ENCODE measurements at places on chromosomes 2 and 18.
A peak's percentile ranks its signal among the peaks of the same experiment; 100 is the strongest.

DNA sequence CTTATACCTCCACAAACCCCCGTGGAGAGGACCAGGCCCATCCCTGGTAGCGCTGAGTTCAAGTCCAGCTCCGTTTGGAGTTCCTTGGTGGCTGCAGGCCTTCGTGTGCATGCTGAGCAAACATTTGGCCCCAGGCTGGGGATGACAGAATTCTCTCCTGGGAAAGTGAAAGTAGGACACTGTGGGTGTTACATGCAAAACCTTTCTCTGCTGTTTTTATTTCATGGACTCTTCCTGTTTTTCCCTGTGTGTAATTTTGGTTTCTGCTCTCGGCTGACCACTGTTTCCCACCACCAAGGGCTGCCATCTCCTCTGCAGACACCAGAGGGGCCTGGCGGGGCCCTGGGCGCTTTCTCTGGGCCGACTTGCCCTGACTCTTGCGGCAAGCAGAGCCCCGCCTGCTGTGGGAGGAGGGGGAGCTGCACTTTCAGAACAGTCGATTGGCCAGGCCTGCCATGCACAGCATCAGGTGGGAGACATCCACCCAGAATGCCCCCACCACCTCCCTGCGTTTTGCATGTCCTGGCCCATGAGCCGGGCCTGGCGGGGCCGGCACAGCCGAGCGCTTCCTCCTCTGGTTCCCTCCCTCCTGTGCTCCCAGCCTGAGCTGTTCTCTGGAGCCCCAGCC is 102.4 kb downstream of the CABLES1 start:
- DNase-seq, result peak; percentile 78

DNA sequence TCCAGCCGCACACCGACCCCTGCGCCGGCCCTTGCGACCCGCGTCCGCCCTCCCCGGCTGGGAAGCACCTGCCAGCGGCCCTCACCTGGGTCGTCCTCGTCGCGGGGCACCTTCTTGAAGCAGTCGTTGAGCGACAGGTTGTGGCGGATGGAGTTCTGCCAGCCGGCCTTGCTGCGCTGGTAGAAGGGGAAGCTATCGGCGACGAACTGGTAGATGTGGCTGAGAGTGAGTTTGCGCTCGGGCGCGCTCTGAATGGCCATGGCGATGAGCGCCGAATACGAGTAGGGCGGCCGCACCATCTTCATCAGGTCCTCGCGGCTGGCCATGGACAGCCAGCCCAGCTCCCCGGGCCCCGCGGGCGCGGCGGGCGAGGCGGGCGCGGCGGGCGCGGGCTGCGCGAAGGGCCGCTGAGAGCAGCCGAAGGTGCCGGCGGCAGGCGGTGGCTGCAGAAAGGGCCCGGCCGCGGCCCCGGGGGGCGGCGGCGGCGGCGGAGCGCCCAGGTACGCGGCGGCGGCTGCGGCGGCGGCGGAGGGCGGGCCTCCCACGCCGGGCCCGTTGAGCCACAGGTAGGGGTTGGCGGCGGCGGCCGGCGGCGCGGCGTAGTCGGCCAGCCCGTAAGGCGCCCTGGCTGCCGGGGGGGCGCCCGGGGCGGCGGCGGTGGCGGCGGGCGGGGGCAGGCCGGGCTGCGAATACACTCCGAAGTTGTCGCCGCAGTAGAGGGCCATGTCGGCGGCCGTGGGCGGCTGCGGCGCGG is 505 bp downstream of the FOXI3 start:
- peak; percentile 50 for DNase-seq

- DNase-seq, result no peak
These were observed 2.7 kb downstream of the CHPF start for GRCh38 chr2:219540784-219541504.

GRCh38 chr2:180905002-180905401 is 75.4 kb upstream of the UBE2E3 start:
- DNase-seq, result peak; percentile 3

GRCh38 chr18:63161761-63162195 is 157.8 kb downstream of the BCL2 start:
- DNase-seq, result peak; percentile 83

DNA sequence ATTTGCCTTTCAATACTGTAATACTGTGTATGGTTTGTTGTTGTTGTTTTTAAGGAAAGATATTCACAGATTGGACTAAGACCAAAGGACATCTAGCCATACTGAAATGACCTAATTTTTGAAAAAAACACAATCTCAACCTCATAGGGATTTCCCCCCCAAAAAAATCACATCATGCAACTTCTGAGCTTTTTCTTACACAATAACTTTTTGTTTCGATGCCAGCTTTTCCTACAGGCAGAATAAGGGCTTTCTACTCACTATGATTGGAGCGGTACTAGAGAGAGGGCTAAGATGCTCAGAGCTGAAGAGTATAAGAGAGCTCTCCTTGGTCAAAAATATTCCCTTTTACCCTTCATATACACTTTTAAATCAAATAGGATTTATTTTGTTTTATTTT is 32.4 kb upstream of the SLC3A1 start:
- DNase-seq, result no peak

DNA sequence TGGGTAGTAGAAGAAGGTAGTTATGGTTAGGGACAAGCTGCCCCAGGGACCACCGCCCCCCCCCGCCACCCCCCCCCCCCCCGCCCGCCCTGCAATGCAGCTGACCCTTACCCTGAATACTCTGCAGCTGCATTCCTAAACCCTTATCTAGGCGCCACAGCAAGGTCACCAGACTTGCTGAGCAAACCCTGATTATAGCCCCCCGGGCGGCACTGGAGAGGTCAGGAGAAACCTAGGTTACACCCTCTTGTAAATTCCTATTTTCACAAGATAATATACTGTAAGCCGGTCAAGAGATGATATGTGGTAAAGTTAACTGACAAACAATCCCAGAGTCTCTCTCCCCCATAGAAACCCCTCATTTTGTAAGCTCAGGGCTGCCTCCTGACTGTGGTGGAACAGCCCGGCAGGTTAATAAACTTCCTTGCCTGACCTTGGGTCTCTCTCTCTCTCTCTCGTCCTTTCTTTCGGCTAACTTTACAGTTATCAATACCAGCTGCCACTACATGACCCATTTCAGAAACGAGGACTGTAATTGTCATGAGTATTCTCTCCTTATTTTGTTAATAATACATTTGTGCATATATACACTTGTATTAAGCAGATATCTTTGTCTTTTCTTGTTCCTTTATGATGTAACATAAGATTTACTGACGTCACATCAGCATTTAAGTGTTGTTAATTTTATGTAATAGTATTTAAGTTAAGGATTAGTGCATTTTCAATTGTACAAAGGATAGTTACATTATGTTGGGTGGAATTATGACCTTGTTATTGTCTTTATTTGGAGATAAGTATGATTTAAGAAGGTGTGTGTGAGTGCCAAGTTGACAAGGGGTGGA is 22.8 kb upstream of the SMAD4 start:
- peak; percentile 50 for DNase-seq

Data from hematopoietic multipotent progenitor cell treated with erythropoietin and hydrocortisone succinate and interleukin-3 and kit ligand, for 4 days (in vitro differentiated cells).